ENCODE measurements at places on chromosomes 1 and 21.

DNA sequence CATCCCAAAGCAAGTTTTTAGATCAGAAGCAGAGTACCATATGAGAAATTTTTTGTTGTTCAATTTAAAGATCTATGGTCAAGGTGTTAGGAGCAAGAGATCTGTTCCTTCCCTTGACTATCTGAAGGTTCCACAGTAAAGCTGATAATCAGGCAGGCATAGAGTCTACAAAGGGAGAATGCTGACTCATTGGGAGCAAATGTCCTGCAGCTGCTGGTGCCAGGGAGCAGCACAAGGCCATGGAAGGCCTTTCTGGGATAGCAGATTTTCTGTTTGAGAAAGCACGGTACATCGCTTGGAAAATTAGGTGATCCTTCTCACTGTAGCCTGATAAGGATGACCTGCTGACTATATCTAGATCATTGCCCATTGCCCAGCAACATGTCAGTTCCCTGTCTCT is 210.1 kb upstream of the C1orf87 start:
- no peak for DNase-seq

DNA sequence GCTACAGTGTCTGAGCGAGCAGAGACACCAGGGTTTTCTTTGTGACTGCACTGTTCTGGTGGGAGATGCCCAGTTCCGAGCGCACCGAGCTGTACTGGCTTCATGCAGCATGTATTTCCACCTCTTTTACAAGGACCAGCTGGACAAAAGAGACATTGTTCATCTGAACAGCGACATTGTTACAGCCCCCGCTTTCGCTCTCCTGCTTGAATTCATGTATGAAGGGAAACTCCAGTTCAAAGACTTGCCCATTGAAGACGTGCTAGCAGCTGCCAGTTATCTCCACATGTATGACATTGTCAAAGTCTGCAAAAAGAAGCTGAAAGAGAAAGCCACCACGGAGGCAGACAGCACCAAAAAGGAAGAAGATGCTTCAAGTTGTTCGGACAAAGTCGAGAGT is 2.7 kb downstream of the ZBTB18 start:
- DNase-seq, result no peak

- DNase-seq, result no peak
Observed at GRCh38 chr1:79497193-79497773, 490.8 kb upstream of the ADGRL4 start.

- DNase-seq, result no peak
Observed at GRCh38 chr21:46039891-46040660, 57.8 kb upstream of the COL6A2 start.

DNA sequence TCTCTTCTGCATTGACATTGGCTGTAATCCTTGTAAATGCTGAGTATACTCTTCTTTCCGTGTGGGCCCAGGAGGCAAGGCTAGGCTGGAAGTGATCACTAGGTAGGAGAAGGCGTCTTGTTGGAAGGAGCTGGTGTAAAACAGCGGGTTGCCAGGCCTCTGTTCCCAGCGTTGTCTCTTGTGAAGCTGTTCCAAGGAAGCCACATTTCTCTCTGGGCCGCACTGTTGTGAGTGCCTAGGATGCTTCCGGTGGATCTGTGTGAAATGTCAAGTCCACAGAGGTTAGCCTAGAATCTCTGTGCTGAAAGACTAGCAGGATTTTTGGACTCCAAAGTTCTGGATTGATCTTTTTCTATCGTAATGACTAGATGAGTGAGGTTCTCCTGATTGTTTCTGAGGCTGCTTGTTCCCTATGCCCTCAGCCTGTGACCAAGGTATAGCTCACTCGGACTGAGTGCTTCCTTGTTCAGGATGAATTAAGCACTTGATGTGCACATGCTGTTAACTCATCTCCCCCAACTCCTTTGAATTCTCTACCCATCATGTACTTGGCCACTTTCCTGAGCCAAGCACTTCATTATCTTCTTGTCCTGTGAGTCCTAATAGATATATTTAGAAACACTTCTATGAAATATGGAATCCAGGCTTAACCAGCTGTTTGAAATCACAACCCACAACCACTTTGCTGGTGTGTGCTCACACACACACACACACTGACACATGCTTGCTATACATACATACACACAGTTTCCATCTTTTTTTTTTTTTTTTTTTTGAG is 63.3 kb downstream of the PBX1 start:
- DNase-seq, result no peak

DNA sequence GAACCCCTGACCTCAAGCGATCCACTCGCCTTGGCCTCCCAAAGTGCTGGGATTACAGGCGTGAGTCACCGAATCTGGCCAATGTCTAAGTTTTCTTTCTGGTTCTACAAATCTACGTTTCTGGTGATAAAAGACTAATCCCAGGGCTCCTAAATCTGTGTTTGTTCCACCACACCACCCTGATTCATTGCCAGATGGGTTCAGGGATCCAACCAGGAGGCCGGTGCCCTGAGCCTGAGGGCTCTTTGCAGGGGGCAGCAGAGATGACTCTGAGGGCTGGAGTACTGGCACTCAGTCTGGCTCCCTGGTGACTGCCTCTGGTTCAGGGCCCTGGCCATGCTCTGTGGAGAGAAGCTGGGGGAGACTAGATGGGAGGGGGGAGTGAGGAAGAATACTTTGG is 10.5 kb upstream of the OPRD1 start:
- no peak for DNase-seq

GRCh38 chr1:68016381-68016780 is 34.0 kb downstream of the DIRAS3 start:
- no peak for DNase-seq

DNA sequence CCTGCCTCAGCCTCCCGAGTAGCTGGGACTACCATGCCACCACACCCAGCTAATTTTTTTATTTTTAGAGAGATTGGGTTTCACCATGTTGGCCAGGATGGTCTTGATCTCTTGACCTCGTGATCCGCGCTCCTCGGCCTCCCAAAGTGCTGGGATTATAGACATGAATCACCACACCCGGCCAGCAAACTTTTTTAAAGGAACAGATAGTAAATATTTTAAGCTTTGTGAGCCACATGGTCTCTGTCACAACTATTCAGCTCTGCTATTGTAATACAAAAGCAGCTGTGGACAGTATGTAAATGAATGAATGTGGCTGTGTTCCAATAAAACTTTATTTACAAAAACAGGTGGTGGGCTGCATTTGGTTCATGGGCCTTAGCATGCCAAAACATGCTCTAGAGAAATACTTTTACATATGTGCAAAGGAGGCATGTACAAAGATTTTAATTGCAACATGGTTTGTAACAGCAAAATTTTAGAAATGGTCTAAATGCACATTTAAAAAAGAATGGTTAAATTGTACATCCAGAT is 47.0 kb downstream of the CDCP2 start:
- no peak for DNase-seq

DNA sequence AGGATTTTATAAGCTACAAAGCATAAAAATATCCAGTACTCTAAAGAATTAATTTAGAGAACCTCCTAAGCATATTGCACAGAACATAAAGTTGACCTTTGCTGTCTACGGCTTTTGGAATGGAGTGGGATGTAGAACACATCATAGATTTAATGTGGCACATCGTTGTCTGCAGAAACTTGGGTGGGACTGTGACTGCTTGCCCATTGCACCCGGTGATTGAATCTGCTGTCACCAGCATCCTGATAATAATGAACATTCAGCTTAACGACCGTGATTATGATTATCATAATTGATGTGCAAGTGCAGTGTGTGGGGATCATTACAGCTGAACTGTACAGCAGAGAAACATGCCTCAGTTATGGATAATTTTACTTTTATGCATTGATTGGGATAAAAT is 181.9 kb downstream of the SPATA17 start:
- DNase-seq, result no peak

DNA sequence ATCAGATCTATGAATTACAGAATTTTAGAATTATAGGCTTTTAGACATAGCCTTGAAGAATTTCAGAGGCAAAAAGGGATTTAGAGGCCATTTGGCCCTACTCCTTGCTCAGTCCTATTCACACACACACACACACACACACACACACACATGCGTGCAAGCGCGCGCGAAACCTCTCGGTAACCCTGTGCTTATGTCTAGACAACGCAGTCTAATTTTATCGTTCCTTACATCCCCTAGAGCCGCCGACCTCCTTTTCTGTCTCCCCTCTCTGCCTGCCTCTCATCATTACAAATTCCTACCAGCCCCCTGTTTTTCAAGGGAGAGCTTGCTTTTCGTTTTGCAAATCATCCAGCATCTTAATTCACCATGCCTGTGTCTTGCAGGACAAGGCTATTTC is 252.1 kb downstream of the FOXD2 start:
- no peak for DNase-seq

DNA sequence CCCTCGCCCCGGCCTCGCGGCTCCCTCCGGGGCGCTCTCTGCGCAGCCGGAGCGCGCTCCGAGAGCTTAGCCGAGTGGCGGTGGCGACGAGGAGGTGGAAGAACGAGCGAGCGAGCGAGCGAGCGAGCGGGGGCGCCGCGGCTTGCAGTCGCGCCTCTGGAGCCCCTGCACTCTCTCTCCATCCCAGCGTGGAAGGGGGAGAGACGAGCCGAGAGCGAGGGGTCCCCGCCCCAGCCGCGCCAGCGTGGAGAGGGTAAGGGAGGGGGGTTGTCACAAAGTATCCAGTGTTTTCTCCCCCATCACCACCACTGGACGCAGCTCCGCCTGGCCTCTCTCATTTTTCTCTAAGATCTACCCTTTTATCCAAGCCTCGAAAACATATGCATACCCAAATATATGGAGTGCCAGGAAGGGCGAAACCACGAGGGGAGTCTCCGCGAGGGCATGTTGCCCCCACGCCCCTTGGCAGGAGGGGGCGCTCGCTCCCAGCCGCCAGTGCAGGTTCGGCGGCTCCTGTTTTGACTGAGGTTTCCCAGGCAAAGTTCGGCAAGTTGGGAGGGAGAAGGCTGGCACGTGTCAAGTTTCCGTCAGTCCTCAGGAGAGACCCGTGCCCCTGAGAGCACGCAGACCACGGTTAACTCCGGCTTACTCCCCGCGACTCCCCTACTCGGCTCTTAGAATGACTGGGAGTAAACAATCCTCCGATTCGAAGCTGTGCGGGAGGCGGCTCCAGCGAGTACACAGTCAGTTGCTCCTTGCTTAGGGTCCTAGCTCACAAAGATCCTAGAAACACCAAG is 569 bp upstream of the DAB1 start:
- DNase-seq, result no peak

DNA sequence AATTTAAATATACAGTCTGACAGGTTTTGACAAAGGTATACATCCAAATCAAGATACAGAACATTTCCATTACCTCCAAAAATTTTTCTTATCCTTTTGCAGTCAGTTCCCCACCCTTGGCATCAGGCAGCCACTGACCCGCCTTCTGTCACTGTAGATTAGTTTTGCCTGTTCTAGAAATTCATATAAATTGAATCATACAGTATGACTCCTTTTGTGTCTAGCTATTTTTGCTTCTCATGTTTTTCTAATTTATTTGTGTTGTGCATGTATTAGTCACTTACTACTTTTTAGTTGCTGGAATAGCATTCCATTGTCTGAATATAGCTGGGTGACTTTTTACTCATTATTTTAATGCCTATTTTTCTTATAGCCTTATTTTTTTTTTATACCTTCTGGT is 3.8 kb downstream of the UTP25 start:
- no peak for DNase-seq

DNA sequence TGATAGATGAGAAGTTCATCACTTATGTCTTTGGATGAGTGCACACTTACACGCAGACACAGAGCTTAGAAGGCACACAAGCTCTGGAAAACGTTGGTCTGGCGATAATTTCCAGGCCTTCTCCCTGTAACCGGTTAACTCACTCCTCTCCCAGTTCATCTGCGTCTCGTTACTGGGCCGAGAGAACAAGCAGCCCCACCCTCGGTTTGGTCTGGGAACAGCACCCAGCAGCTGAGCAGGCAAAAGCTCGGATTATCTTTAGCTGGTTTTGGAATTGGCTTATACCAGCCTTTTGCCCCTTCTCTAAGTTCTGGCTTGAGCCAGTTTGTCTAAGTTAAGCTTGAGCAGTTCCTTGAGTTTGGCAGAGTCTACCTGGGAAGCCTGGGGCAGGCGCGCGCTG is 27.3 kb upstream of the COL6A1 start:
- DNase-seq, result no peak

GRCh38 chr1:231694465-231695077 is 68.0 kb downstream of the DISC1 start:
- no peak for DNase-seq

DNA sequence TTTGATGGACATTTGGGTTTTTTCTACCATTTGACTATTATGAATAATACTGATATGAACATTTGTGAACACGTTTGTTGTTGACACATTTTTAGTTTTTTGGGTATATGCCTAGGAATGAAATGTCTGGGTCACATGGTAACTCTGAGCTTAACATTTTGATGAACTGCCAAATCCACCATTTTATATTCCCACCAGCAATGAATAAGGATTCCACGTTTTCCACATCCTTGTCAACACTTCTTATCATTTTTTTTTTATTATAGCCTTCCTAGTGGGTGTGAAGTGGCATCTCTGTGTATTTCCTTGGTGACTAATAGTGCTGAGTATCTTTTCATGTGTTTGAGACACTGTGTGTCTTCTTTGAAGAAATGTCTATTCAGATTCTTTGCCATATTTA is 67.6 kb downstream of the RASAL2 start:
- no peak for DNase-seq

- no peak for DNase-seq
Observed at GRCh38 chr1:77228836-77229235, 9.6 kb upstream of the PIGK start.
